Stimulated activated CD4-positive, alpha-beta T cell treated with anti-CD3 and anti-CD28 coated beads, Interleukin-4, amount 100 ng/mL, for 4 hours (primary cell): ENCODE measurements at places on chromosomes 3 and 15.

DNA sequence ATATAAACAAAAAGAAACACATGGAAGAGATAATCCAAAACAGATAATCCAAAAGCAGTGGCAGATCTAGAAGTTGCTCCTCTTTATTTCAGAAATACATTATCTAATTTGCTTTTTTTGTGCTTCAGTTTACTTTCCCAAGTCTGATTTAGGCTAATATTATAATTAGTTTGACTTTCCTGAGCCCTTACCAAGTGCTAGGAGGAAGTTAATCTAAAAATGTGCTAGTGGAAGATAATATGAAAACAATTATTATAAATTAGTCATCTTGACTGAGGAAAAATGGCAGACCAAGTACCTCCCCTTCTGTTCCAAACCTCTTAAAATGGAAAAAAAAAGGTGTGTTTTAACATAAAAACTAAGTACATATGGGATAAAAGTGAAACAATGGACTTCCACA is 17.5 kb downstream of the SLC9A9 start:
- DNase-seq = no peak

DNA sequence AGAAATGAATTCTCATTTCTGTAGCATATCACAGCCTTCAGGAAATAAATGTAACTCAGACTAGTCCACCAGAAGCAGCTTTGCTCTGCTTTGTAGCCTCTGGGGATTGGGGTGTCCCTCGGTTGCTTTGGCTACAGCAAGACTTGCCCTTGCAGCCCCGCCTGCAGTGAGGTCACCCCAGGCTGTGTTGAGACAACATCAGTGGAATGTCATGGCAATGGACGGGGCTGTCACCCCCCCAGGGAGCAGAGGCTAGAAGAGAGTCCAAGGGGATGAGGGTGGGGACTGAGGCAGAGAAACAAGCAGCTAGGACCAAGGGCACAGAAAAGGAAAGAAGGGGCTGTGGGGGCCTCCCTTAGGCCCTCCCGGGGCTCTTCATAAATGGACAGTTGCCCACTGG is 854 bp downstream of the CLEC3B start:
- no peak for DNase-seq

DNA sequence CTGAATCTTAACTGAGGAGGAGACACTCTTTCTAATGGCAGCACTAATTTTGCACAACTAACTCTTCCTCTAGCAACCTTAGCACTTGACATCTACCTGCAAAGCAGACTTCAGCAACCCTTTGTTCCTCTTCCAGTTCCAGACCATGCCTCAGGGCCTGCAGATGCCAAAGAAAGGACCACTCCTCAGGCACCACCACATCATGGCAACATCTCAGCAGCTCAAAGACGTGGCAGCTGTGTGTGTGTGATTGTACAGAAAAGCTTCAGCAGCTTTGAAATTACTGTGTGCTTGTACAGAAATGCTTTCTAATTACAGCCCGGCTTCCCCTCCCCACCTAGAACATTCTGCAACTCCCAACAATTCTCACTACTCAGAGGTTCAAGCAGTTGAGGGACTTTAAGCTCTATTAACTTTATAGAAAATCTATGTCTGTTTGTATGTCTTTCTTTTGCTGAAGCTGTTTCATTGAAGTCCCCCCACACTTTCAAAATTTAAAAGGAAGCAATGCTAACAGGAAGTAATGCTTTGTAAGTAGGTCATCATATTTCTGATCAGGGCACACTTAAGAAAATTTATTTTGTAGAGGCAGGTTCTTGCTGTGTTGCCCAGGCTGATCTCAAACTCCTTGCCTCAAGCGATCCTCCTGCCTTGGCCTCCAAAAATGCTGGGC is 115.2 kb downstream of the CD47 start:
- no peak for DNase-seq

GRCh38 chr15:52503788-52504496 is 24.7 kb downstream of the MYO5A start:
- no peak for DNase-seq

- DNase-seq = peak; percentile 12
These were observed 125.0 kb downstream of the CHSY1 start for GRCh38 chr15:101126618-101127505.

- no peak for DNase-seq
These were observed 18.1 kb downstream of the H1-8 start for GRCh38 chr3:129560911-129561594.

DNA sequence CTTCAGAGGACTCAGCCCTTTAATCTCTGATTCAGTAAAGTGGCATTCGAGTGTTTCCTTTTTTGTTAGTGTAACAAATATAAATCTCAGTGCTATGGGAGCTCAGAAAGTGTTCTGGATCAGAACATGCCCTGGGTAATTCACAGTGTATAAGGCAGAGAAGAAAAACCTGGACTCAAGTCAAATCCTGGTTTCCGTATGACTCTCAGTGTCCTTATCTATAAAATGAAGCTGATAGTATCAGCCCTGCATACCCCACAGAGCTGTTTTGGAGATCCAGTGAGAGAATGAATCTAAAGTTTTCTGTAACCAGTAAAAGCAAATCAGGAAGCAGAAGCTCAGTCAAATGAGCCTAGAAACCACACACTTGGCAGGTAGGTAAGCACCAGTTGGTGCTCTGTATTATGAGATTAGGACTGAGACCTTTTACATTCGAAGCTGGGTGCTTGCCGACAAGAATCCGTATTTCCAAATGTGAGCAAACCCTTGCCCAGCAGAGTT is 67.2 kb downstream of the IL1RAP start:
- DNase-seq = no peak

GRCh38 chr15:25451501-25451900 is 12.7 kb upstream of the UBE3A start:
- DNase-seq = no peak

DNA sequence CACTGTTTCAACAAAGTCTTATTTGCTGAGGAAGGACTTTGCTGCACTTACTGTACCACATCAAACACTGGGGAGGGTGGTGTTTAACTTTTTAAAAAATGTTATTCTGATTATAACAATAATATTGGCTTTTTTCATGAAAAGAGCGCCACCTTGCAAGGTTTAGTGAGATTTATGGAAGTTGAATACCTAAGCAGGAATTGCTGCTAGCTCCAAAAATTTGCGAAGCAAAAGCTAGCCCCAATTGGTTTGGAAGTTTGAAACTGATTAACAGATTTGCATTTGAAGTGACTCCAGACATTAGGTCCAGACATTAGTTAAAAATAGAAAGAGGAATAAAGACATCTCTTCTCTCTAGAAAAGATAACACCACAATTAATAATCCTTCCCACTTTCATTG is 6.7 kb downstream of the ZIC1 start:
- DNase-seq = no peak

DNA sequence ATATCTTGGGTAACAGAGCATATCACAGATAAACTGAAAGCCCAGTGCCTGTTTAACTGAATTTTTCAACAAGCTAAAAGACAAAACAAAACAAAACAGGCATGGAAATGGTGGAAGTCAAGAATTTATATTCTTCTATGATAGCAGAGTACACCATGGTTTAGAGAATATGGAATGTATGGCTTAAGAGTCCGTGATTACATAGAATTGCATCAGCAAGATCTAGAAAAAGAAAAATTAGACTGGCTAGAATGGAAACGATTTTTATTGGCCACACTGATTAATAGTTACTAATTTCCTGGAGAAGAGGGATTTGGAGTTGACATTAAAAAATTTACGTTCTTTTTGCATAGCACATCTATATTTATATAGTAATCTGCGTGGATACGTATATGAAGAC is 435.2 kb upstream of the DPPA4 start:
- no peak for DNase-seq

DNA sequence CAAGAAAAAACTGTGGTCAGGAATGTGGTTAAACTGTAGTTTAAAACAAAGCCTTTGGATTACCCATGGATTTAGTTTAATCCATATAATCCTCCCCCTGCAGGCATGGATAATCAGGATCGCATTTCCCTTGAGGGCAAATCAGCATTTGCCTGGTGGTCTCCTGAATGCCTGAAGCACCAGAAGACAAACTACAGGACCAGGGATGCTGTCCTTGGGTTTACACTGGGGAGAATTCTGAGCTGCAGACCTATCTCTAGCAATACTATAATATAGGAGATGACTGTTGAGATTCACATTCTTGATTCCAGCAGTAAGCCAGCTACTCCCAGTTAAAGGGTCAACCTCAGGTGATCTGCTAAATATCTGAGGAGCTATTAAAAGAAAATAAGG is 10.6 kb downstream of the PIK3CB start:
- no peak for DNase-seq

GRCh38 chr3:162865466-162865865 is 1368.9 kb downstream of the OTOL1 start:
- no peak for DNase-seq

- DNase-seq = no peak
These were observed 101.3 kb downstream of the THRB start for GRCh38 chr3:24393316-24393715.

DNA sequence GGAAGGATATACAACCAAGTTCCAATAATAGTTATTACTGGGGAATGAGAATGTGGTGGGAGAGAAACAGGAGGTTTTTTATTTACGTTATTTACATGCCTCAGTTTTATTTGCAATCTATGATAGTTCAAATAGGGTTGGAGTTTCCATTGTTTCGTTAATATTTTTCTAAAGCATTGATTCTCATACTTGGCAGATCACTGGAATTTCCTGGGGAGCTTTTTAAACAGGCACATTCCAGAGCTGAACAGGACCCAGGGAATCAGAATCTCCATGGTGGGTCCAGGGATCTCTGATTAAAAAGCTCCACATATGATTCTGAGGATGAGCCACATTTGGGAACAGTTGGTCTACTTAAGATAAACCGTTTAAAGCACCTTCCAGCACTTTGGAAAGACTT is 123.9 kb downstream of the IL20RB start:
- no peak for DNase-seq

GRCh38 chr3:20147361-20147760 is 38.6 kb downstream of the SGO1 start:
- no peak for DNase-seq

DNA sequence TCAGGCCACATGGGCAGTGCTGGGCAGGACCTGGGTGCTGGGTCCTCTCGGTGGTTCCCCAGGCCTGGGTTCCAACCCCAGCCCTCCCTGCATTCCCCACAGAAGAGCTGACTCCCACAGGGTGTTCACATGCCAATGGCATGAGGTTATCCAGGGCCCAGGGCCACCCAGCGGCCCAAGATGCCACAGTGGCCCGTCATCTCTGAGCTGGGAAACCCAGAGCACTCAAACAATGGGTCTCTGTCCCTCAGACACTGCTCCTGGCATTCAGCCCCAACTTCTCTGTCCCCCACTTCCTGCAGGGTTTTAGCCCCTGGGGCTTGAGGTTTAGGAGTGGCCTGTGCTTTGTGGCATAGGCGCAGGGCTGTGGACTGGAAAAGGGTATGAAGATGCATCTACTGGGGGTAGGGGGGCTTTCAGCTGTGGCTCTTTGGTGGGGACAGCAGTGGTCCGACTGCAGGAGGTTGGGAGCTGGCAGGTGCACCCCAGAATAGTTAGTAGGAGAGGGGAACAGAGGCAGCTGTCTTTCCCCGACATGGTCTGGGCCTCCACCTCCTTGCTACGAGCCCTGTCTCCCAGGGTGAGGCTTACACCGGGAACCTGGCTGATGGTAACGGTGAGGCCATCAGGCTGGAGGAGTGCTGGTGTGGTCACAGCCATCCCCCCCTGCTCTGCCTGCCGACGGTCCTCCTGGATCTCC is 1.7 kb downstream of the CCDC9B start:
- no peak for DNase-seq

- DNase-seq = no peak
These were observed 35.1 kb downstream of the EAF1 start for GRCh38 chr3:15462451-15462850.

DNA sequence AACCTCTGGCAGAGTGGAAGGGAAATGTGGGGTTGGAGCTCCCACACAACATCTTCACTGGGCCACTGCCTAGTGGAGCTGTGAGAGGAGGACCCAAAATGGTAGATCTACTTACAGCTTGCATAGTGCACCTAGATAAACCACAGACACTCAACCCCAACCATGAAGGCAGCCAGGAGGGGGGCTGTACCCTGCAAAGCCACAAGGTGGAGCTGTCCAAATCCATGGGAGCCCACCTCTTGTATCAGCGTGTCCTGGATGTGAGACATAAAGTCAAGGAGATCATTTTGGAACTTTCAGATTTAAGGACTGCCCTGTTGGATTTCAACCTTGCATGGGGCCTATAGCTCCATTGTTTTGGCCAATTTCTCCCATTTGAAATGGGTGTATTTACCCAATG is 20.9 kb downstream of the TP63 start:
- no peak for DNase-seq

DNA sequence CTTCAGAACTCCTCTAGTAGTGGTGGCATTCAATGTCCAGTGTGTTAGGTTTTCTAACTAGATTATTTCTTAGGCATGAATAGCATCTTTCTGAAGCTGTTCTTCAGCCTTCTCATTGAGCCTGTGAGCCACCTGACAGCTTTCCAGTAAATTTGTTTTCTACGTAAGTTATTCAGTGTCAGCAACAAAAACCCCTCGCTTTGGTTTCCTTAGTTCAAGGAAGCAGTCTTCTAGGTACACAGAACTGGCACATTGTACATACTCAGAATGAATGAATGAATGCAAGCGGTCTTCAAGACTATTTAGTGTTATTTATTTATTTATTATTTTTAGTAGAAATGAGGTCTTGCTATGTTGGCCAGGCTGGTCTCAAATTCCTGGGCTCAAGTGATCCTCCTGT is 44.9 kb downstream of the DRD3 start:
- DNase-seq = no peak

DNA sequence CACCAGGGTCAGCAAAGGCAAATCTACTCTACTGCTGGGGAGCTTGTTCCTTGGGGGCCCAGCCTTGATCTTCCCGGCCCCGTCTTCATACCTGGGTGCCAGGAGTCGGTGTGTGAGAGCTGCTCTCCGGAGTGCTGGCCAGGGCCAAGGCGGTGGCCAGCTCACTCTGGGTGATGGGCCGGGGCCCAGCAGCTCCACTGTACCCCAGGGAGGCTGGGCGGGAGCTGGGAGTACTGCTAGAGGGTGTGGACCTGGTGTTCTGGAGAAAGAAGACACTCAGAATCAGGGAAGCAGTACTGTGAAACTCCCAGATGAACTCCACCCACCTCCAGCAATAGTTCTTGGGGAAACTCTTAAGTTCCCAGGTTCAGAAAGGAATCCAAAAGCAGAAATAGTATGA is 11.9 kb downstream of the UBL7 start:
- DNase-seq = no peak

DNA sequence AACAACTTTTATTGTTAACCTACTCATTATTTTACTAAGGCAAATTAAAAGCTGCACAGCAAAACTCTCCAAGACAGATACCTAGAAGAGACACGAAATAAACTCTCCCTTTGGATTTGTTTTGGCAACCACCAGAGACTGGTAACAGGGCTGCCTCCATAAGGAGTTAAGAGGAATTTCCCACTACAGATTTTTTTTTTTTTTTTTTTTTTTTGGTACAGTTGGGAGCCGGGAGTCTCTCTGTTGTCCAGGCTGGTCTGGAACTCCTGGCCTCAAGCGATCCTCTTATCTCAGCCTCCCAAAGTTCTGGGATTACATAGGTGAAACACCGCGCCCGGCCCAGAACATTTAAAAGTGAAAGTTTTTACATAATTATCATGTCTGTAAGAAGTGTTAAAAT is 73.6 kb upstream of the VGLL4 start:
- DNase-seq = no peak
